Sciatic nerve (tissue), 2 donors: ENCODE measurements at places on chromosomes 5 and 9. TPM values are rescaled to one million over a fixed set of nuclear protein-coding genes. Genes with fewer than 3 reads are reported as not detected.

DNA sequence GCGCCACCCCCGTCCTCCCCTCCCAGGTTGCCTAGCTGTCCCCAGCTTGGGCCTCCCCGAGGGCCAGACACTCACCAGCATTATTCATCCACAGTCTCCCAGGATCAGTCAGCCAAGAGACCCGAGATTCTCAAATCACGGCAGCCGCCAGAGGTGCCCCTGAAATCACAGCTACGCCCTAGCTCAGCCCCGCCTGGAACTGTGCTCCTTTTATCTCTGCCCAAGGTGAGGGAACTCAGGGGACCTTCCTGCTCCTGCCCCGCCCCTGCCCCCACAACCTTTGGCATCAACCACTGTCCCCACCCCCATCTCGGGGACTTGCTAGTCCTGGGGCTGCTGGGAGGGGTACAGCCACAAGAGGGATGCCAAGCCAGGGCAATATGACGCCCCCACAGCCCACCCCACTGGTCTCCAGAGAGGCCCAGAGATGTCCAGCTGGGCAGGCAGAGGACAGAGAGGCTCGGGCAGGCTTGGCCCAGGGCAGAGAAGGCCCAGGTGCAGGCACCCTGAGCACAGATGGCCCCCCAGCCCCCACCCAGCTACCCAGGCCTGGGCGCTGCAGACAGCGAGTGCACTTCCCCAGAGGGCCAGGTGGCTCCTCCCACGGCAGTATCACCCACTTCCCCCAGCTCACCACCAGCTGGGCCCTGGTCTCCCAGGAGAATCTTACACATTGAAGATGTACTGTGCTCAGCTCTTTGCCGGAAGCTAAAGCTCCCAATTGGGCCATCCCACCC, at the start of gene FUT7:
Gene FUT7 (minus strand): TSS at position 185 of the 737 bp plus-strand sequence. CDS start 97 bp downstream, at position 88.
- no peak for DNase-seq

- DNase-seq = no peak
Measured at GRCh38 chr5:103598997-103599566, 36.5 kb upstream of the NUDT12 start.

DNA sequence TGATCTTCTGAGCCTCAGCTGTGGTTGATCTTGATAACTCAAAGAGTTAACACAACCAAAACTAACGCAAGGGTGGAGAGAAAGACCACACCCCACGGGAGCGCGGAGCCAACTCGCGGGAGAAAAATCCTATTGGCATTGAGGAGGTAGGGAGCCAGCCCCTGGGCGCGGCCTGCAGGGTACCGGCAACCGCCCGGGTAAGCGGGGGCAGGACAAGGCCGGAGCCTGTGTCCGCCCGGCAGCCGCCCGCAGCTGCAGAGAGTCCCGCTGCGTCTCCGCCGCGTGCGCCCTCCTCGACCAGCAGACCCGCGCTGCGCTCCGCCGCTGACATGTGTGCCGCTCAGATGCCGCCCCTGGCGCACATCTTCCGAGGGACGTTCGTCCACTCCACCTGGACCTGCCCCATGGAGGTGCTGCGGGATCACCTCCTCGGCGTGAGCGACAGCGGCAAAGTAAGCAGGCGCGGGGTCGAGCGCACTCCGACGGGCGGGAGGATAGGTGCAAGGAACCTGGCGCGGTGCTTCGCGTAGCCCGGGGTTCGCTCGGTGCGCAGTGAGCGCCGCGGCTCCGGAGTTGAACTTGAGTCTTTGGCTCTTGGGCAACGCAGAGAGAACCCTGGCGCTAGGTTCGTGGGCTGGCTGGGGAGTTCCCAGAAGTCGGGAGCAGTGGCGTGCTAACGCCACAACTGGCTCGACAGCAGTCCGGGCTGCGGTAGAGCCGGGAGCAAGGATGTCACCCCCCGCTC, at the start of gene GDA:
Gene GDA (plus strand): TSS at position 210 of the 745 bp plus-strand sequence. CDS start 120 bp downstream, at position 330.
- no peak for DNase-seq

GRCh38 chr9:108568093-108568492, 287.7 kb downstream of the ACTL7B start:
- no peak for DNase-seq

GRCh38 chr5:152288499-152288898, 116.6 kb downstream of the NMUR2 start:
- DNase-seq = peak; percentile 60

DNA sequence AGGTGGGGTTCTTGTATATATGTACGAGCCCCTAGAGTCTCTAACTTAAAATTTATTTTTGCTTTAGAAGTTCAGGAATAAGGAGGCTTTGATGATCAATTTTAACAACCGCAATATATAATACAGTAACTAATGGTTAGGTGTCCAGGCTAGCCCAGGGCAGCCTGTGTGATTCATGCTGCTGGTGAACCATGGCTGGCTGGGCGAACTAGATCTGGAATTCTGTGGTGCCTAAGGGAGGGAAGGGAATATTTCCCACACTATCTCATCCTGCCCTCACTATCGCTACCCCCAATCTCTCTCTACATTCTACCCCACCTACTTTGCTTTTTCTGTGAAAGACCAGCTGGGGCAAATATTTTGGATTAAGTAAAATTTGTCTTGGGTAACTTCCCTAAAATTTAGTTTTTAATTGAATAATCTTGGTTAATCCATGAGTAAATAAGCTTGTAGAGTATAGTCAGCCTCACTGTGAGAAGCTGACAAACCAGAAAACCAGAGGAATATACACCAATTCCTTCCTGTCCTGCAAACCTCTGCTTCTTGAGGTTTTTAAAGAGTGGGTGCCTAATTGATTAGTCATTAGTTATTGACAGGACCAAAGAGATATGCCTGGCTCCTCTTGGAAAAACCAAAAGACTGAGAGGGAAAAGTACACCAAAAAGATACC, 115.1 kb upstream of the CCDC152 start:
- DNase-seq = no peak

GRCh38 chr5:62538017-62538942, 40.3 kb upstream of the LRRC70 start:
- no peak for DNase-seq

DNA sequence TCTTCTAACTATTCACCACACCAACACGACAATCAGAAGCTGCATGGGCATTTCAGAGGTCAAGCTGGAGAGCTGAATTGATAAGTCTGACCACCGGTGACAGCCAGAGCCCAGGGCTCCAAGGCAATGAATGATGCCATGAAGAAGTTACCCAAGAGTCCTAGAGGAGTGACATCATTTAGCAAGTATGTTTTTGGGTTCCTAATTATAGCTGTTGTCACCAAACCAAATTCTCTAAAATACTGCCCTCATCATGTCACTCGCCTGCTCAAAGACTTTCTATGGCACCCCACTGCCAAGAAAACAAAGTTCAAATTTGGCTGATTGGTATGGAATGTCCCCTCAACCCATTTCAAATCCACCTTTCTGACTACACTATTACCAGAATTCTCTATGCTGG, 235.1 kb downstream of the SPOCK1 start:
- DNase-seq = no peak

DNA sequence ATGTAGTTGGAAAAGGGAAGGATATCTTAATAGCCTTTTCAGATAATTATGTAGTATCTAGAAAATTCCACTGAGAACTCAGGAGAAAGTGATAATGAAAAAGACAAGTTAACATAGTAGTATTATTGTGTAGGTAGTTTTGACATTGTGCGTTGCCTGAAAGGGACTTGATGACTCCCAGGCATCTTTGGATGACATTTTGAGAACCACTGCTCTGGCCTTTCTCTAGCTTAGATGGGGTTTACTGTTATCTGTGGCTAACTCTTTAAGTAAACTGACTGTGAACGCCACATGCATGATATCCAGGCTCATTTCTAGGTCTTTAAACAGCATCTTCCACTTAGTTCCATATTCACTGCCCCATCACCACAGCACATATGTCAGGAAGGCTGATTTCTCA, 14.4 kb upstream of the FYB1 start:
- no peak for DNase-seq

GRCh38 chr5:143118222-143118621, 285.3 kb downstream of the NR3C1 start:
- DNase-seq = no peak

The SPEF2 gene
- 14.4 TPM for total RNA-seq

The ENTREP1 gene
- 2.9 TPM for total RNA-seq

The PAEP gene
- not detected for total RNA-seq
